ENCODE measurements at places on chromosomes 16 and 17. TPM values are rescaled to one million over a fixed set of nuclear protein-coding genes. Genes with fewer than 3 reads are reported as not detected.

- peaks cover 14% of the 10 kb centered on the region for H3K4me1 ChIP-seq
- H3K27me3 ChIP-seq = no peaks in the 10 kb centered on the region
- H3K27ac ChIP-seq = no peak overlapping the region
- H3K36me3 ChIP-seq = peaks cover 39% of the 10 kb centered on the region
- no peak for DNase-seq
- H3K4me3 ChIP-seq = no peak overlapping the region
These were observed 33.7 kb downstream of the IST1 start for GRCh38 chr16:71929048-71929447.

DNA sequence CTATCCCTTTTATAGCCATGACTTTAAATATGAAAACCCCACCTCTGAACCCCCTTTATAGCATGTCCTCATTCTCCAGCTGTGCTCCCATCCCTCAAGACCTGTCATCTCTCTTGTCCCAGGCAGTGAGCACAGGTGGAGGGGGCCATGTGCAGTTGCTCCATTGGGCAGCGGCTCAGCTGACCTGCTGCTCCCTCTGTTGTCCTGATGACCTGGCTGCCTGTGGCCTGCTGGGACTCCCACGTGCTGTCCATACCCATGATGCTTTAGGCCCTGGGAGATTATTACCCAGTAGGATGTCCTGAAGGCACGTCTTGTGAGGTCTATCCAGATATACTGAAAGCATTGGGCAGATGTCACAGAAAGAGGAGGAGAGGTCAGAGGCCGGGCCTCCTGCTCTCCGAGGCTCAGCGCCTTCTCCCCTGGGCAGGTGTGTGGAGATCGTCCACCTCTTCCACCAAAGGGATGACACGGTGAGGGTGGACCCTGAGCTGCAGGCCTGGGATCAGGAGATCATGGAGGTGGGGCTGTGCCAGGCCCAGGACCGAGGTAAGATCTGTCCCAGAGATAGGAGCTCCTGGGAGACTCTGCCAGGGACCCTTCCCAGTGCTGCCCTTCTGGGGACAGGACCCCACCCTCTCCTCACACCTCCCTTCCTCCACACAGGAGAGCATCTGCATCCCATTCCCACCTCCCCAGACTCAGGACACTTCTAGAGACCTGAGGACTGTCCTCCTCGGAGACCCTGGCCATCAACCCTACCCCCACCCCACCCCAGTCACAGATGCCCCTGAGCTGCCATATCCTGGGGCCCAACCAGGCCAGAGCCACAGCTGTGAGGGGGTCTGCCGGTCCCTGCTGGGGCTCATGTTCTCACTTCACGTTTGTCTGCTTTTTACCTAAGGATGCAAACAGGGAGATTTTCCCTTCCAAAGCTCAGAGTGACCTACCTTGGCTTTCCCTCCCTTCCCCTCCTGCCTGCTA is 58.0 kb downstream of the GOSR1 start:
- H3K4me1 ChIP-seq = no peaks in the 10 kb centered on the region
- H3K27me3 ChIP-seq = no peaks in the 10 kb centered on the region
- H3K4me3 ChIP-seq = no peak overlapping the region
- no peak overlapping the region for H3K27ac ChIP-seq
- no peaks in the 10 kb centered on the region for H3K36me3 ChIP-seq
- DNase-seq = no peak

GRCh38 chr17:46841561-46842379 is 9.6 kb upstream of the WNT9B start:
- no peak overlapping the region for H3K27ac ChIP-seq
- H3K27me3 ChIP-seq = peaks cover 33% of the 10 kb centered on the region
- H3K4me1 ChIP-seq = no peaks in the 10 kb centered on the region
- peaks cover 5% of the 10 kb centered on the region for H3K36me3 ChIP-seq
- peak; percentile 37 for DNase-seq

- H3K27me3 ChIP-seq = no peaks in the 10 kb centered on the region
- H3K36me3 ChIP-seq = no peaks in the 10 kb centered on the region
These were observed 22.6 kb upstream of the EFCAB13 start for GRCh38 chr17:47301161-47301560.

GRCh38 chr17:30506481-30506880 is 29.3 kb downstream of the GOSR1 start:
- peaks cover 4% of the 10 kb centered on the region for H3K4me1 ChIP-seq
- no peak overlapping the region for H3K4me3 ChIP-seq
- no peak for DNase-seq
- peaks cover 19% of the 10 kb centered on the region for H3K36me3 ChIP-seq

DNA sequence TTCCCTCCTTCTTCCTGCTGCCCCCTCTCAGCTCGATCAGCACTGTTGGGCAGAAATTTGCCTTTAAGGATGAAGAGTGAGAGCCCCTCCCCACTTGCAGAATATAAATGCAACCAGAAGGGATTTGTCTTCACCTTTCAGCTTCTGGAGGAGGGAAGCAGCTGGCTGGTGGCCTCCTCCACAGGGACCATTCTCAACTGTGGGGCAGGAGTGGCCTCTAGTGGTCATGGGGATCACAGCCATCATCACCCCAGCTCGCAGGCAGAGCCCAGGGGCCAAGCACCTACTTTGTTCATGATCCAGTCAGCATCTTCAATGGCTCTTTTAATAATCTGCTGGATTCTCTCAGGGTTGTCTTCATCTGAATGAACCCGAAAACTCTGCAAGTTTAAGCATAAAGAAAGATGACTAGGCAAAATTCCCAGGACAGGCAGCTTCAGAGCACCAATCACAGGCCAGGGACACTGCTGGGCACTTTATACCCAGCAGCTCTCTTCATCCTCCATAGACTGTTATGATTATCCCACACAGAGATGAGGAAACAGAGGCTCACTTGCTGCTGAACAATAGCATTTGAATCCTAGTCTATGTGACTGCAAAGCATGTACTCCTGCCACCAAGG is 13.1 kb downstream of the LYRM9 start:
- peak overlapping the region; percentile 55 for H3K27ac ChIP-seq
- H3K36me3 ChIP-seq = no peaks in the 10 kb centered on the region
- H3K4me1 ChIP-seq = peaks cover 19% of the 10 kb centered on the region
- no peak overlapping the region for H3K4me3 ChIP-seq
- no peaks in the 10 kb centered on the region for H3K27me3 ChIP-seq

The TBC1D3D gene
- 1.1 TPM for total RNA-seq

The SLC16A13 gene
- 4.8 TPM for total RNA-seq

All from activated CD8-positive, alpha-beta T cell treated with anti-CD3 and anti-CD28 coated beads for 36 hours (primary cell).